Activated naive CD8-positive, alpha-beta T cell treated with anti-CD3 and anti-CD28 coated beads, Interleukin-2, amount 50 U/mL, for 24 hours (primary cell): ENCODE measurements at places on chromosomes 2 and 18.
A peak's percentile ranks its signal among the peaks of the same experiment; 100 is the strongest.

GRCh38 chr2:226862623-226863022 lies 26.8 kb downstream of the RHBDD1 start:
- DNase-seq = no peak

DNA sequence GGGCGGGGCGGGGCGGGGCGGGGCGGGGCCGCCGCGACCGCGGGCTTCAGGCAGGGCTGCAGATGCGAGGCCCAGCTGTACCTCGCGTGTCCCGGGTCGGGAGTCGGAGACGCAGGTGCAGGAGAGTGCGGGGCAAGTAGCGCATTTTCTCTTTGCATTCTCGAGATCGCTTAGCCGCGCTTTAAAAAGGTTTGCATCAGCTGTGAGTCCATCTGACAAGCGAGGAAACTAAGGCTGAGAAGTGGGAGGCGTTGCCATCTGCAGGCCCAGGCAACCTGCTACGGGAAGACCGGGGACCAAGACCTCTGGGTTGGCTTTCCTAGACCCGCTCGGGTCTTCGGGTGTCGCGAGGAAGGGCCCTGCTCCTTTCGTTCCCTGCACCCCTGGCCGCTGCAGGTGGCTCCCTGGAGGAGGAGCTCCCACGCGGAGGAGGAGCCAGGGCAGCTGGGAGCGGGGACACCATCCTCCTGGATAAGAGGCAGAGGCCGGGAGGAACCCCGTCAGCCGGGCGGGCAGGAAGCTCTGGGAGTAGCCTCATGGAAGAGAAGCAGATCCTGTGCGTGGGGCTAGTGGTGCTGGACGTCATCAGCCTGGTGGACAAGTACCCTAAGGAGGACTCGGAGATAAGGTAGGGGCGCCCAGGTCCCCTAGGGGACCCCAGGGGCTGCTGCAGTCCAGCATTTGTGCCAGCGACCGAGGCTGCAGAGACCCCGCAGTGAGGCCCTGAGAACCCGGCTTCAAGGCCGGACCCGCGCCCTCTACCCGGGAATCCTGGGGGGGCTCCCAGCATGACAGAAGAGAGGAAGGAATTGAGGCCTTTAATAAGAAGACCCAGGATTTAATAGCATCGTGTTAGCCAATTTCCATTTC lies at the start of gene KHK:
Gene KHK (plus strand): TSS at position 49 of the 870 bp plus-strand sequence. CDS start 488 bp downstream, at position 537.
- peak; percentile 30 for DNase-seq

DNA sequence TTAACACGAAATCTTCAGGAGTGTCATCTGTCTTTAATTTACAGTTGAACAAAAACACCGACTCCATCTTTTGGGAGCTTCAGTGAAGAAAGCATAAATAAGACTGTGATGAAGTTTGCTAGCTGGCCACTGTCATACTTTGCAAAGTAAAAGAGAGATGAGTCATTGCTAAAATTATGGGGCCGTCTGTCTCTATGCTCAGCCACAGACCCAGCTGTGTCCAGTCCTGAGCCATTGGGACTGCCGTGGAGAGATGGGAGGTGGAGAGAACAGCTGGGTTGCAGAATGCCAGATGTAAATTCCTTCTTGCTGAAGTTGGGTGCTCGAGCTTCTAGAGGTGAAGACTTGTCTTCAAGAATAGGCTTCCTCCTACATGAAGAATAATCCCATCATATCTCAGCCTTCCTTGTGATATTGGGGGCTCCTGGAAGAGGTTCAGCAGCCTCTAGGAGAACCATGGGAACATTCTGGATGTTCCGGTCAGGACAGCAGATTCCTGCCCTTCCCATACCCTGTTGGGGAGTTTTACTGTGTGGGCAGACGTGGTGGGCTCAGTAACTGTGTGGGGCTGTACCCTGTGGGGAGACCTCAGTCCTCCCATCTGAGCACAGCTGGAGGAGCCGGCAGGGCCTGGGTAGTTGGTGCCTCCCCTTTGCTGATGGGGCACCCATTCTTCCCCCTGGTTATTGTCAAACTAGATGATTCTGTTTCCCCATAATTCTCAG lies 71.1 kb downstream of the LDLRAD4 start:
- no peak for DNase-seq

GRCh38 chr18:48325115-48325665 lies 84.0 kb downstream of the ZBTB7C start:
- DNase-seq = no peak

- no peak for DNase-seq
Observed at GRCh38 chr2:84900971-84901370, 4.5 kb upstream of the TMSB10 start.

GRCh38 chr2:99842451-99842850 lies 299.9 kb downstream of the AFF3 start:
- DNase-seq = no peak

DNA sequence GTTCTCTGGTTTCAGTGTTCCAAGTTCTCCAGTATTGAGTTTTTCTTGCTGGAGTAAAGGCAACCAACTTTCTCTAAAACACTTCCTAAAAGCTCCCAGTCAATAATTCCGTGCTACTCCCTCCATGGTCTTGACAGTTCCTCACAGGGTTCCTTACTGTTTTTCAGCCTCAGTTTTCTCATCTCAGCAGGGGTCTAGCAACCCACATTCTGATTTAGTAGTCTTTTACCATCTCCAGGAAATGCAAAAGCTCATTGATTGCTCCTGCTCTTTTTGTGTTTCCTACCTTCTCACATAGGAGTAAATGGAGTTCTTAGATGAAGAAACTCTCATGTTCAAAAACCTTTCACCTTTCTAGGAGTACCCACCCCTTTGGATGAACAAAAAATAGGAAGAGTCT lies 978.8 kb upstream of the POU3F3 start:
- DNase-seq = no peak

- no peak for DNase-seq
Observed at GRCh38 chr2:129806317-129806716, 173.1 kb upstream of the RAB6C start.

DNA sequence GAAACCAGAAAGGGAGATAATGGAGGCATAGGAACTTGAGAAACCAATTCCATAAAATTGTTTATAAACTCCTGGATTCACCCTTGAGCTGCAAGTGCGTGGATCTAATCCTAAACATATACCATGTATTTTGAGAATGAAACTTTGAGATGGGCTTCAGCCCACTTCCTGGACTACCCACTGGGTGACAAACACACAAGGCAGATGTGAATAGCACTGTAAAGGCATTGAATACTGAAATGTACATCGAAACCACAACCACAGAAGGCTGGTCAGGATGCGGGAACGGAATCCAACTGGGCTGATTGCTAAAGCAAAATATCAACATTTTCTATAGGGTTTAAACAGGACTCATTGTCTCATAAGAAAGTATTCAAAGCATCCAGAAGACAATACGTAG lies 228.5 kb upstream of the ZEB2 start:
- DNase-seq = no peak
